ENCODE measurements at places on chromosomes 3 and 15.

- DNase-seq = no peak
Observed at GRCh38 chr3:11086856-11087255, 67.4 kb upstream of the HRH1 start.

DNA sequence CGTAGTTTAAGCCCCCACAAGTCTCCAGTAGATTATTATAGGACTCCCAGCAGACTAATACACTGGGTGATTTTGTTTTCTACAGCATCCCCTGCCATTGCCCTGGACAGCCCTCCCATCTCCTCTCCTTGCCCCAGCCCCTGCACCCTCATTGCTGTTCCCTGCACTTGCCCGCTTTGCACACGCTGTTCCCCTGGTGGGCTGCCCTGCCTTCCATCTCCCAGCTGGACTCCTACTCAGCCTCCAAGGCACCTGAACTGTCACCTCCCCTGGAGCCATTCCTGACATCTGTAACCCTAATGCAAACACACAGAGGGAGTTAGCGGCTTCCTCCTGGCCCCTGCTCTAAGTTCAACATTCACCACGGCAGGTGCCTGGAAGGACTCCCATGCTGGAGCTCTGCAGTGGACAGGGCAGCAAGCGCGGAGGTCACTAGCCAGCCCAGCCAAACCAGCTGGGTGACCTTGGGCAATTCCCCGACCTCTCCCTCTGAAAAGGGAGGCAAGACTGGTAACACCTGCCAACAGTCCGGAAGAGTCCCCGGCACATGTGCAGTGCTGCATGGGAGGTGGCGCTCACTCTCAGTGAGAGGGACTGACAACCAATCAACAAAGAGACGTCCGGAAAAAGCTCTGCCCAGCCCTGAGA is 38.8 kb upstream of the IQSEC1 start:
- DNase-seq = no peak

- no peak for DNase-seq
Observed at GRCh38 chr3:177379045-177379444, 181.8 kb upstream of the TBL1XR1 start.

DNA sequence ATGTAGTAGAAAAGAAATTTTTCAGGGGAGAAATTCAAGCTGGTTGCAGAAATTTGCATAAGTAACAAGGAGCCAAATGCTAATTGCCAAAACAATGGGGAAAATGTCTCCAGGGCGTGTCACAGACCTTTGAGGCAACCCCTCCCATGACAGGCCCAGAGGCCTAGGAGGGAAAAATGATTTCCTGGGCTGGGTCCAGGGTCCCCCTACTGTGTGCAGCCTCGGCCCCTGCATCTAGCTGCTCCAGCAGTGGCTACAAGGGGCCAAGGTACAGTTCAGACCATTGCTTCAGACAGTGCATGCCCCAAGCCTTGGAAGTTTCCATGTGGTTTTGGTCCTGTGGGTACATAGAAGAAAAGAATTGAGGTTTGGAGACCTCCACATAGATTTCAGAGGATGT is 70.7 kb downstream of the ZPLD1 start:
- no peak for DNase-seq

DNA sequence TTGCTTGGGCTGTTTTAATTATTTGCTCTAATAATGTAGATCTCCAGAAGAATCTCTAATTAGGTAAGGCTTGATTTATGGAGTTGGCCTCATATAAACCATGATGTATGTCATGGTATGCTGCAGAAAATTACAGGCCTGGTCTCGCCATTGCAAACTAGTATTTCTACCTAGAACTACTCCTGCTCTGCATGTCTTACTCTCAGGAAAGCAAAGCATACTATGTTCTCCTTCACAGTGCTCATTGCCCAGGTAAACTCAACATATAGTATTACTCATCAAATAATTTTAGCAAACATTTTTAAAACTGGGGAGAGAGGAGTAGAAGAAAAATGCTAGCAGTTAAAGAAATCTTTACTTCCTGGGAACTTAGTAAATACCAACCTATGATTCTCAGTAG is 90.7 kb downstream of the FILIP1L start:
- DNase-seq = no peak

GRCh38 chr15:71218272-71218805 is 103.1 kb downstream of the THSD4 start:
- DNase-seq = no peak

GRCh38 chr3:182608832-182609231 is 184.5 kb upstream of the ATP11B start:
- no peak for DNase-seq

DNA sequence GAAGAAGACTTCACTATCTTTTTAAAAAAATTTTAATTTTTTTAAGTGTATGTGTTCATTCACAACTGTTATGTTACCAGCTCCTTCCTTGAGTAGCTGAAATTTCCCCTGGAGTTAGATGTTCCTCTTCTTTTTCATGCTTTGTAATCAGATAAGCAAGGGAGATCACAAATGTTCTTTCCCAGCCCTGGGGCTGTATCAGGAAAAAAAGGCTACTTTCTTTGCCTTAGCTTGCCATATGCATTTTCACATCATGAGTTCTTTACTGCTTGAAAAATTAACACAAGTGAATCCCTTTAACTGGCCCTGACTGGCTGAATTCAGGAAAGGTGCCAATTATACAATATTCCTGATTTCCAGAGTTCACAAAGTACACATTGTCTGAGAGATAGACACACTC is 353.2 kb upstream of the ATP11B start:
- DNase-seq = no peak

DNA sequence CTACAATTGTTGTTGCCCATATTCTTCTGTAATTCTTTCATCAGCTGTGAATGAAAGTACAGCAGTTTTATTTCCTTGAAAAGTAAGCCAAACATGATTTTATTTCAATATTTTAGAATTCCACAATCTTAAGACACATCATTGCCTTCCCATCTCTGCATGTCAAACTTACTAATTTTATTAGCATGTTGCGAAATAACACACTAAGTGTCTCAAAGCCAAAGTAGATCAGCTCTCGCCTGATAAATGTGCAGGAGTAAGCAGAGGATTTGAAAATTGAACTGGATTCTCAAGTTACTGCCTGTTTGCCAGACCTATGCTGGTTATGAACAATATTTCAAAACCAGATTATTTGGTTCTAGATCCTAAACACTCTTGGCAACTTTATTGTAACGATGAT is 25.7 kb downstream of the TGFBR2 start:
- DNase-seq = peak; percentile 32

DNA sequence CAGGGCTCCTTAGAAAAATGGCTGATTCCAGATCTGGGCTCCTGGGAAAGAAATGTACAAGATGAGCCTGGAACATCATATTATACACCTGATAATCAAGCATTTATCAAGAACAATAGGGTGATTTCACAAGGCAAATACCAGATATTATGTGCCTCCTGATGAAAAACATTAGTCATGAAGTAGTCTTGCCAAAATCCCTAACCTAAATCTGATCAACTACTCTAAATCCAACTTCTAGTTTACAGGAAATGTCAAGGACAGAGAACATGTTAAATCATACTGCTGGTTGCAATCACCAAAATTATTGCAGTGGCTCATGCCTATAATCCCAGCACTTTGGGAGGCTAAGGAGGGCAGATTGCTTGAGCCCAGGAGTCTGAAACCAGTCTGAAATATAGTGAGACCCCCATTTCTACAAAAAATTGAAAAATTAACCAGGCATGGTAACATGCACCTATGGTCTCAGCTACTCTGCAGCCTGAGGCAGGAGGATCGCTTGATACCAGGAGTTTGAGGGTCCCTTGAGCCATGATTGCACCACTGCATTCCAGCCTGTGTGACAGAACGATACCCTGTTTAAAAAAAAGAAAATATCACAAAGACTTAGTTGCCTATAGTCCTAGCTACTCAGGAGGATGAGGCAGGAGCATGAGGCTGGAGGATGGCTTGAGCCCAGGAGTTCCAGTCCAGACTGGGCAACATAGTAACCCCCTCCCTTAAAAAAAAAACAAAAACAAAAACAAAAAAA is 34.9 kb upstream of the ATP13A3 start:
- DNase-seq = no peak

- DNase-seq = peak; percentile 46
Observed at GRCh38 chr3:171163101-171164066, 136.9 kb upstream of the SLC2A2 start.

DNA sequence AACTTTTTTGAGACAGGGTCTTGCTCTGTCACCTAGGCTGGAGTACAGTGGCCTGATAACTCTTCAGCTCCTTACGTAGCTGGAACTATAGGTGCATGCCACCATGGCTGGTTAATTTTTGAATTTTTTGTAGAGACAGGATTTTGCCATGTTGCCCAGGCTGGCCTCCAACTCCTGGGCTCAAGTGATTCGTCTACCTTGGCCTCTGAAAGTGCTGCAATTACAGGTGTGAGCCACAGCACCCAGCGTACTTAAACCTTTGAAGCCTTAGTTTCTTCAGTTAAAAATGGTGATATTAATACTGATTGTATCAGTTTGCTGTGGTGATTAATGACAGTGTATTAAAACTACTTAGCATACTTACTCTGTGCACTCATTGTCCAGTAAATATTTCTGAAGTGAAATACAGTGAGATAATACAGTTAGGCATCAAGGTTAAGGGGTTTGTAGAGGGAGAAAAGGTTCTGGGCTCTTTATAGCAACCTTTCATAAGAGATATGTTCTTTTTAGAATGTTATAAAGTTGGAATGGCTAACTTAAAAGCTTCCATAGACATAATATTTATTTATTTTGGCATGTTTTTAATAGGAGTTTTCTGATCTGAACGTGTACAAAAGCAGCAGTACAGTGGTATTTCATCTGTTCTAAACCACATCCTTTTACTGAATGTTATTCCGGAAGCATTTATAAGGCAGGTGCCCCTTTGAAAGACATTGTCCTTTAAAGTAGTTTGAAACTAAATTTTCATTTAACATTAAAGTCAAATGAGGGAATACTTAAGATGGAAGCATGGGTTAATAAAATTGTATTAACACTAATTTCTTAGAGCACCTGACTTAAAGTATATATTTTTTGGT is 23.6 kb downstream of the NCK1 start:
- no peak for DNase-seq

DNA sequence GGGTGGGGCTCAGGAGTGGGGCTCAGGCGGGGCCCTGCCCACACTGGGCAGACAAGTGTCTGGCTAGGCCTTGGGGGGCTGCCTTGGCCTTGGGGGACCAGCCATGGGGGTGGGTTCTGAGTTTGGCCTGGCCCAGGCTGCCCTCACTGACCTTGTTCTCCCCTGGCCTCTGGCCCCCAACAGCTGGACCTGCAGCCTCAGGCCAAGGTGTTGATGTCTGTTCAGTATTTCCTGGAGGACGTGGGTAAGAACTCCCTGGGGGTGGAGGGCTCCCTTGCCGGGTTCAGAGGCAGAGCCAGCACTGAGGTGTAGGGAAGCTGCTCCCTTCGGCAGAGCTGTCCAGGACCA is 20.0 kb downstream of the PRKCD start:
- DNase-seq = no peak

DNA sequence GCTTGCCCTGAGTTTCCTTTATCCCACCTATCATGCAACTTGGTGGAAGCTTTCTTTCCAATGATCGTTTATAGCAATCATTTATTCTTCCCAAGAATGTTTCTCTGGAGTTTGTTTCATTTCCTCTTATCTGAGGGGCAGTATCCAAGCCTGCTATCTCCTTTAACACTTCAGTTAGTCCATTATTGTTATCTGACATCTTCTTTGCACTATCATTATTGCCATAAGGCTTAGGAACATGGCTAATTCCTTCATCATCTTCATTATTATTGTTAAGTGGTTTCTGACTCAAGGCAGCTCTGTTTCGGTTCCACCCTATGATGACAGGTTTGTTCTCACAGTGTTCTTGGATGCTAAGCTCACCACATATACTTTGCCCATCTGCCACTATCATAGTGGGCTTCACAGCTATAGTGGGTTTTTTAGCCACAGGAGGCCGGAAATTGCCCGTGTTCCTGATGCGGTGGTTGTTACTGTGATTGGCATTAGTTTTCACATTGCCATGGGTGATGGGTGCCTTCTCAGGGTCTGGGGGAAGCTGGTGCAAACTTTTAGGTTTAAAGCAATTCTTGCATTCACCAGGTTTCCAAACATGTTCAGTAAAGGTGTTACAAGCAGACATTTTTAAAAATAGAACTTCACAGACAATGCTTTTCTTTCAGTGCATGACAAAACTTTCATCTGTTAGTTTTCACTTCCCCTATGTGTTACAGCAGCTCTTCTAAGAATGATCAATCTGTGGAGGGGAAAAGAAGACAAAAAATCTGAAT is 110.6 kb upstream of the TSPAN3 start:
- DNase-seq = no peak

DNA sequence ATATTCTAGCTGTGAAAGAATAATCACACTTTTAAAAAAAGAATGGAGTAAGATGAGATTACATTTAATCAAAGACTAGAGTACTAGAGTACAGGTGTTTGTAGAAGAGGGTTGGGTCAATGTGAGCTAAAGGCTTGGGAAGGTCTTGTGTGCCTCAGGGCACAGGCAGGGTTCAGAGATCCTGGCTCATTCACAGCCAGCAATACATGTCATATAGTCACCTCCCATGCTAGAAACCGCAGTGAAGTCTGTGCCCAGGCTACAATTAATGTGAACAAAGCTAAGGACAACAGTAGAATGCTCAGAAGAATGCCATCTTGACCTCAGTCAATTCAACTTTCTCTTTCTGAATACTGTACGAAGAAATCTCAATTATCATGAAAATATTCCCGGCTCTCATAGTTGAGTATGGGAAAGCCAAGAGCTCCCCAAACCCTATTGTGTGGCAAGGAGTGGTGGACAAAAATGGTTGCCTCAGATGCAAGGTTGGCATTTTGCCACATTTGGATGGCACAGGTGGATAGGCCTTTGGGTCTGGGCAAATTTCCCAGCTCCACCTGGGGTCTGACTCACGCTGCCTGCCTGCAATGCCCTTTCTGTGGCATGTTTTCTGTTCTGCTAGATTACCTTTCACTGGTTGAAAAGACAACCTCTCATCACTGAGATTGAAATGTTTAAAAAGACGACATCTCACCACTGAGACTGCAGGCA is 70.2 kb downstream of the NMD3 start:
- no peak for DNase-seq

- peak; percentile 86 for DNase-seq
Observed at GRCh38 chr3:68757157-68757556, 175.2 kb downstream of the TAFA4 start.

- DNase-seq = no peak
Observed at GRCh38 chr3:79436387-79436786, 331.4 kb downstream of the ROBO1 start.

GRCh38 chr3:136457793-136458192 is 207.7 kb downstream of the PCCB start:
- no peak for DNase-seq
